Esophagus squamous epithelium (tissue), 5 donors: ENCODE measurements at places on chromosomes 5 and 9.

- DNase-seq: no peak
These were observed 11.8 kb downstream of the LMX1B start for GRCh38 chr9:126625329-126626126.

GRCh38 chr5:53008751-53009150, 19.6 kb downstream of the ITGA2 start:
- no peak for DNase-seq

DNA sequence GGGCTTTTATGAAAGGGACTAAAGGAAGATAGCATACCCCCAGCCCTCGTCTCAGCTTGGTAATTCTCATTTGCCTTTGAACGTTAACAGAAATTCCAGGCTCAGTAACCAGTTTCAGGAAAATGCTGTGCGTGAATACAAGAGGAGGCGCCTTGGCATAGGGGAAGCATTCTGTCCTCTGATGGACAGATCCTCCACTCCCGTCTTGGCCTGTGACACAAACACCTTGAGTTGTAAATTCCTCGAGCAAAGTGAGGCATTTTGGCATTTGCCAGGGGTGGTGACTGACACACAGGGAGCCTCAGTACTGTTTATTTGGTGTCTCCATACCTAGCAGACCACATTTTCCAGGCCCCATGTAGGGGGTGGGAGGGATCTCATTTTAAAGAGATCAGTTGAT, 44.8 kb downstream of the APTX start:
- no peak for DNase-seq

DNA sequence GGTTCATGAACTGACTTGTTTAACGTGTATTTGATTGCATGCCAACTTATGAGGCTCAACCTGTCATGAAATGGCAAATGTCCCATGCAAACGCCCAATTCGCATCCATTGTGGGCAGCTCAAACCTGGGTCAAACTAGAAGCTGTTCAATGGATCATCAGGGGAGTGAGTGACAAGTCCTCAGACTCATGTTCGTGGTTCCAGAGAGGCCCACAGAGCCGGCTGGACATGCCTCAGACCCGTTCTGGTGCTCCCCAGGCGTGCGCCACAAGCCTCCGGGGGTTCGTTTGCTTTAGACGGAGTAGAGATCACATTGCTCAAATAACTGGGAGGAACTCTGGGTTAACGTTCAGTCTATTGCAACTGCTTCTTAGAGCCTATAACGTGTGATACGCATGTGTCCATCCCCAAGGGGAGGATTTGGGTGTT, 15.0 kb downstream of the GFI1B start:
- DNase-seq: no peak

GRCh38 chr5:68252673-68253623, 37.4 kb downstream of the PIK3R1 start:
- no peak for DNase-seq

- DNase-seq: no peak
These were observed 651.7 kb upstream of the WWC1 start for GRCh38 chr5:167639766-167640165.

- DNase-seq: no peak
These were observed 114.1 kb downstream of the CDK5RAP2 start for GRCh38 chr9:120465685-120466407.

GRCh38 chr5:38692781-38693527, 136.5 kb upstream of the LIFR start:
- DNase-seq: no peak

GRCh38 chr5:107074996-107075395, 595.7 kb downstream of the EFNA5 start:
- no peak for DNase-seq

GRCh38 chr5:106376522-106376921, 1294.2 kb downstream of the EFNA5 start:
- no peak for DNase-seq

DNA sequence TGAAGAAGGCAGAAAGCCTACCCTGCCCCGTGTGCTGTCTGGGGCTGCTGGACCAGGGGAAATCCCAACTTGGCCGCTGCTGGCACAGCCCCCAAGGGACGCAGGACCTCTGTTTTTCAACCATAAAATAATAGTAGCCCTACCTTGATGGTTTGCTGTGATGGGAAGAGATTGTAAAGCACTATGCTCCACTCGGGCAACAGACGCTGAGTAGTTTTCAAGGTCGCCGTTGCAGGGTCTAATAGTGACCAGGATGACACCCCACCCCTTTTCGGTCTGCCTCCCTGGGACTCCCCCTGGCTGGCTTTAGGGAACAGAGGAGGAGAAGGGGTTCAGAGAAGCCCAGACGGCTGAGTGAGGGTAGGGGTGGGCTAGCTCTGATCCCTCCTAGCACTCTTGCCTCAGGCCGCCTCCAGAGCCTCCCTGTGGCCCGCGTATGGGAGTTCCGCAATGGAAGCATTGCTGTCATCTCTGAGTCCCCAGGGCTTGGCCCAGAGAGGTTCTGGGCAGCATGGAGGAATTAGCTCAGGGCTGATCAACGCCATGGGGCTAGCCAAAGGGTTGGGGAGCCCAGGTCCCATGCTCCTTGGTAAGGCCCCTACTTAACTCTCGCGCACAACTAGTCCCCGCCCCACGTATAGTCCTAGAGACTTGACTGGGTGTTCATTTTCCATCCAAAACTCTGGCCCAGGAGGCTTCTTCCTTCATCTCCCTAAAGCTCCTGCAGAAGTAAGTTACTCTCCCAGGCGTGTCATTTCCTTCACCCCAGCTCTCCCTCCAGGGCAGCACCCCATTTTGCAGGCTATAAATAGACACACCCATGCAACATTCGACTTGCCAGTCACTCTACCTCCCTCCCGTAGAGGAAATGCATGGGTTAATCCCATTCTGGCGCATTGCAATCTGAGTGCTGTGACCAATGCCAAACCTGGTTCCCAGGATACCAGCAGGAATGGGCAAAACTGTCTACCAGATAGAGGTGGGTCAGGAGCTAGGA, 1.1 kb upstream of the IRF1 start:
- DNase-seq: no peak

DNA sequence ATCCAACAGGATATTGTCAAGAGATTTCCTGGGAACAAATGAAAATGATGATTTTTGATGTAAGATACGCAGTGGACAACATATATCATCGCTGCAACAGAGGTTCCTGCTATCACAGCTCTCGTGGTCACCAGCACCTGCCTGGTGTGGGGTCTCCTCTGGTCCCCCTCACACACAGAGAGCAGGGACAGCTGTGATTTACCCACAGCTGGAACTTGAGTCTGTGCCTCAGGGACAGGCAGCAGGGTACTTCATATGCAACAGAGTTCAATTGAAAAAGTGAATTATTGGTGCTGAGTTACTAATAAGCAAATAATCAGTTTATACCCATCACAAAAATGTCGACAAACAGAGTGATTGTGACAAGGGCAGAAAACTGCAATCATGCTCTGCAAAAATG, 93.4 kb downstream of the LMX1B start:
- DNase-seq: no peak

DNA sequence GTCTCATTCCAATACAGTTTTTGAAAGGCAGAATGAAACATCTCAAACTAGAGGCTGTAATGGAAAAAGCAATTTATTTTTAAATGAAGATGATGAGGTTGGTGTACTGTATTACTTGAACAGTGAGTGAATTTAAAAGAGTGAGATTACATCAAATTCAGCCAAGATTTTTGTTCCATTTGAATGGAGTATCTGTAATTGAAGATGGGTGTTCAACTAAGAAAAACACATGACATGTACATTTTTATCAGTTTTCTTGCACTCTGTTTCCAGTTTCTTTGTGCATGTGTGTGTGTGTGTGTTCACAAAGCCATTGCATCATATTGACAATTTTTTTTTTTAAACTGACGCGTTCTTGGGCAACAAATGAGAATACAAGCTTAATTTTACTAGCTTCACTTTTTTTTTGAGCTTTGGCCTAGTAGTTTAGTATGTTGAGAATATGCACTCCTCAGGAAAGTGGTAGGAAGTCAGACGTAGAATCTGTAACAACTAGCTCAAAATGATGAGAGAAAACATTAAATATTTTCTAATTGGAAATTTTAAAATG, 243.5 kb downstream of the MAST4 start:
- DNase-seq: no peak

DNA sequence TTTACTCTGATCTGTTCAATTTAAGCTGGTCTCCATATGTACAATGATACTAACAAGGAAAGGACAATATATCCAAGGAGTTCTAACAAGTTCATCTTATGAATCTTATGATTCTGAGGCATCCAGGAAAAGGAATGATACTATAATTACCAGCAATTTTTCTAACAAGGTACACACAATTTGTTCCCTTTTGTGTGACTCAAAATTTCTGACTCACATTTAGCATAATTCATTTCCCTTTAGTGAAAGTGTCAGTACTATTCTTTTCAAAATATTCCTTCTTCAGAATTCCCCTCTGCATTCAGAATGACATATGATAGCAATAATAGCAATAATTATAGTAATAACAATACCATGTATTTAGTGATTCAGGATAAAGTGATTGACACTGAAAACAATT, 594.8 kb downstream of the DMRTA1 start:
- no peak for DNase-seq

DNA sequence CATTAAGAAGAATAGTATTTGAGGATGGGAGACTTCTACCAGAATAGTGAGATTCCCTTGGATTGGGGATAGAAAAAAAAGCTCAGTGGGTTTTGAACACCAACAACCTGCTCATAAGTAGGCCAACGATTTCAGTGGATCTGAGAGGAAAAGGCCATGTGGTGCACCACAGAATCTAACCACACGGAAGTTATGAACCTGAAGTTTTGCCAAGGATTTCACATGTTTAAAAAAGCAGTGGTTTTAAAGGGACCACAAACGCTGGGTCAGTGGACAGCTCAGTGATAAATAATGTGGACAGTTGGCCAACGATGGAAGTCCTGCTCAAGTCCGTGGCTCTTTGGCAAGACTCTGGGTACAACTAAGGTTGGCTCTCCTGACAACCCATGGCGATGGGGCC, 107.2 kb upstream of the TXNDC8 start:
- DNase-seq: no peak

DNA sequence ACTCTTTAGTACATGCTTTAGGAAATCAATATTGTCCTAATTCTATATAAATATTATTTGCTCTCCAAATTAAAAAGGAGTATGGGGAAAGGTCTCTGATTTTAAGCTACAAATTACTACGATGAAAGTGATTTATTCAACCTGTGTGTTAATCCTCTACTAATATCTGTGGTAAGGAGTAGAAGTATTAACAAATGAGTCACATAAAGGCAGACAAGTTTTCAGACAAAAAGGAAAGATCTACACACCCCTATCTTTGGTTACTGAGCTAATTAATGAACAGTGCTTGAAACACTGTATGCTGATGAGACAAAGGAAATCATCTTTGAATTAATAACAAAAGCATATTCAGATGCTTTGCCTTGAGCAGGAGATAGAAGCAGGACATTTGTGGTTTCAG, 15.9 kb downstream of the LOX start:
- DNase-seq: no peak

GRCh38 chr5:131983244-131983771, 28.1 kb downstream of the ACSL6 start:
- DNase-seq: no peak

DNA sequence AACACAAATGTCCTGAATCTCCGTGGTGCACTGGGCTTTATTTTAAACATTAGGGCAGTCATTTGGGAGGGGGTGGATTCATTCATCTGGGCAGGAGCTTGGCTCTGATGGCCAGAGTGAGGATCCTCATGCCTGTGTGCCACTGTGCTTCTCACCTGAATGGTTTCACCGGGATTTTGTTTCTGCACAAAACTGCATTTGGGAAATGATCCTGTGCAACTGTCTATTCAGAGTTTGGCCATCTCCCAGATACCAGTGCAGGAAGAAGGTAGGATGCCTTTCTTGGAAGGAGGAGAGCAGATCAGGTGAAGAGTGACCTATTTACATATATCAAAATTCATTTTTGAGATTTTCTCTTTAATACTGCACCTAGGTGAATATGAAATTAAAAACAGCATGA, 514.4 kb upstream of the SEMA6A start:
- no peak for DNase-seq

DNA sequence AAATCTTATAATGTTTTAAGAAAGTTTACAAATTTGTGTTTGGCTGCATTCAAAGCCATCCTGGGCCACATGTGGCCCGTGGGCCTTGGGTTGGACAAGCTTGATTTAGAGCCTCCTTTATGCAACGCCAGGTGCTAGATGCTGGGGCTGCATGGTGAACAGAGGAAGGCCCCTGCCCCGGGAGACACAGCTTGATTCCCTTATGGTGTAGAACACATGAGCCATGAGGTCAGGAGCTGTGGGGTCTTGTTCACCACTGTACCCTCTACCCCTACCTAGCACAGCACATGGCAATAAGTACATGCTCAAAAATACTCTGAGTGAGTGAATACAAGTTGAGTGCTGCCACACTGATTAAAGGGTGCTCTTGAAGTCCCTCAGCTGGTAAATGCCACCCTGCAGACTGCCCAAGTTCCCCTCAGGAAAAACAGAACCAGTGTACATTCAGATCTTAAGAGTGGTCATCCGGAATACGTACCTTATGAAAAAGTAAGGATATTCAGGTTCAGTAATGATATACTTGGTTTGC, 71.9 kb downstream of the ARRDC3 start:
- DNase-seq: no peak

DNA sequence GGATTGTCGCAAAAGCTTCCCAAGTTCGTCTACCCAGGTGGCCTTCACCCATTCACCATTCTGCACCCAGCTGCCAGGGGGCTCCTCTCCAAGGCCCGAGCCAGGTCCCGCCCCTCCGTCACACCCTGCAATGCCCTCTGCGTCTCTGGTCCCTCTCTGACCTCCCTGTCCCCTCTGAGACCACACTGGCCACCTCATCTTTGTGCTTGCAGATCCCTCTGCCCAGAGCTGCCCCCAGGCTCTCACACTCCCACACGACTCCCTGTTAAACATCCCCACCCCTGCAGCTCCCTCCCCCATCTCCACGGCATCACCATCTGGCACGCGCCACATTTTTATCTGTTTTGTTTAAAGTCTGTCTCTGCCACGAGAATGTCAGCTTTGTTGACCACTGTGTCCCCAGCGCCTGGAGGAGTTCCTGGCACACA, 243.6 kb downstream of the PBX3 start:
- DNase-seq: no peak

DNA sequence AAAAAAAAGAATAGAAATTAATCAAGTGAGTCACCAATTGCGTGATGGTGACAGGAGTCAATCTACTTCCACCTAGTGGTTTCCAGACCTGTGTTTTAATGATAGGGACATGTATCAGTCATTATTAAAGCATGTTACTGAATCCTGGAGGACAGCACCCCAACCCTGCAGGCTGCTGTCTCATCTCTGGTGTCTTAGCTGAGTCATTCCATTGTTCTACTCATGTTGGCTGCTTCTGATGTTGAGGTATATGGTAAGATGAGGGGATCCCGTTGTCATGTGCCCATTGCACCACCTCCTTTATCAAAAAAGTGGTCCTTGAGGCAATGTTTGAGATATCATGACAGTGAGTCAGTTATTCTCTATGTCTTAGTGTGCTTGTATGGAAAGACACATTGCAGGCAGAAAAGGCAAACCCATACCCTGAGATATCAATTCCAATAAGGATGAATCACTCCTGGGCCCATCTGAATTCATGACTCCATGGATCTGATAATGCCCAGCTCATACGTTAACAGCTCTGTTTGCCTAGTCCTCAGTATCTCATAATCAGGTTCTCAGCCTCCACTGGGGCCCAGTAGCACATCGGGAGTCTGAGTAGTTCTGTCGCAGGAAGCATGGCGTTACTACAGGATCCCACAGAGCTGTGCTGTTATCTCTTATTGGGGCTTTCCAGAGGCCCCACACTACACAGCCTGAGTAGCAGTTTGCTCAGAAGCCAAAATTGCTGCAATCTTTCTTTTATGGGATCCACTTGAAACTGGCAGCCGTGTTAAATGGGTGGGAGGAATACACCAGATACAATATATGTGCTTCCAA, 31.2 kb downstream of the HMGCS1 start:
- DNase-seq: no peak

- no peak for DNase-seq
These were observed 50.2 kb upstream of the LMX1B start for GRCh38 chr9:126563556-126563955.
